ENCODE measurements at places on chromosomes 13 and 19. TPM values are rescaled to one million over a fixed set of nuclear protein-coding genes. Genes with fewer than 3 reads are reported as not detected.

The CYP2F1 gene
- not detected for total RNA-seq

The ADAMTSL5 gene
- 0.95 TPM for total RNA-seq

The CGB2 gene
- not detected for total RNA-seq

The RNF225 gene
- 0.32 TPM for total RNA-seq

The FCER2 gene
- total RNA-seq: 0.86 TPM

The ASPDH gene
- total RNA-seq: not detected

The MISP gene
- total RNA-seq: not detected

The CCNE1 gene
- 31.2 TPM for total RNA-seq

The DENND1C gene
- total RNA-seq: 57.9 TPM

The ANKRD24 gene
- 2.6 TPM for total RNA-seq

The WDR87 gene
- not detected for total RNA-seq

The KCTD4 gene
- not detected for total RNA-seq

The GRK1 gene
- 0.10 TPM for total RNA-seq

The ZNF578 gene
- 0.36 TPM for total RNA-seq

The ELOF1 gene
- total RNA-seq: 33.4 TPM

The FSD1 gene
- total RNA-seq: 17.5 TPM

The KLK2 gene
- not detected for total RNA-seq

The ZNF793 gene
- total RNA-seq: 3.8 TPM

The NCR1 gene
- not detected for total RNA-seq

The ATP1A3 gene
- 1.1 TPM for total RNA-seq

The EIF3K gene
- total RNA-seq: 299 TPM
